Activated CD4-positive, alpha-beta T cell treated with anti-CD3 and anti-CD28 coated beads, Interleukin-10, Interleukin-2, amounts not matched to agents 100 ng/mL and 50 ng/mL, durations not matched to agents 16 hours and 8 hours (primary cell): ENCODE measurements at places on chromosomes 6 and 20.

DNA sequence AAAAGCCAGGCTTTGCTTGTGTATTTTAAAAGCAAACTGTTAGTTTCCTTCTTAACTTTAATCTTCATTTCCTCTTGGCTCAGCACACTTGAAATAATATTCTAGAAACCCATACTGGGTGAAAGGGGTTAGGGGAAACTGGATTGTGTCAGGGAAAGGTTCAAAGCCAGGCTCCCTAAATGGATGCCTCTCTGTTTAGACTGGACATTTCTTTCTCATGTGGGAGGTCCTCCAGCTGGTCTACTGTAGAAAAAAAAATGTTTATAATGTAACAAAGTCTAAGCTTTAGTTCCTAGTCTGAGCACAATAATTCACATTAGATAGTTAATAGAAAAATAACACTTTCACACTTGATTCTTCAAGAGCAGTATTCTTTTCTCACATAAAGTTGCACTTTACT lies 89.0 kb upstream of the AKIRIN2 start:
- DNase-seq, result no peak

DNA sequence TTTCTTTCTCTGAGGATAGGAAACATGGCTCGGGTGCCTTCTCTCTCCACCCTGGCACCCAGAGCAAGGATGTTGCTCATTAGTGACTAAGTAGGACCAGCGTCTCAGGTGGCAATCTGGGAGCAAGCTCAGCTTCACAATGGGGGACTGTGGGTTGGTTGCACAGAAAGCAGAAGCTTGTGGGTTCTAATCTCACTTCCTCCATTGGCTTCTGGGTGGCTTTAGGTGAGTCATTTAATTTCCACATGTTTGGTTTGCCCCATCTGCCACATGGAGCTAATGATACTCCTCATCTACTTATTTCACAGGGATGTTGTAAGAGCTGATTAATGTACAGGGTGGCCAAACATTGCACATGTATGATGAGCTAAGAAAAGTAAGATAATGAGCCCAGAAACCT lies 54.8 kb upstream of the AKIRIN2 start:
- peak; percentile 93 for DNase-seq

- DNase-seq, result peak; percentile 76
These were observed 7.6 kb downstream of the RIPOR2 start for GRCh38 chr6:24927985-24928745.

GRCh38 chr6:108752733-108753590 lies 95.3 kb upstream of the ARMC2 start:
- DNase-seq, result no peak

DNA sequence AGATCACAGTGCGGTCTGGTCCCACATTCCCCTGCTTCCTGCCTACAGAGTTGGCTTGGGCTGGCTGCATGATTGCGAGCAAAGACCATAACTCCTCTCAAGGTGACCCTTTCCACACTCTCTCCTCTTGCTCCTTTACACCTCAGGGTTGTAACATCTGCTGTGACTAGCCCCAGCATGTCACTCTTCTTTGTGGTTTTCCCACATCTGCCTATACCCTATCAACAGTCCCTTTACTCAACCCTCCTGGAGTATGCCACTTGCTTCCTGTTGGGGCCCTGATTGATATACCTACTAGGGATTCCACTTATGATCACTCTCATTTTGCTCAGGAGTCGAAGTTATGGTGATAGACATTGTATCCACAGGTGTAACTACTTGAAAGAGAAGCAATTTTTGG lies 58.9 kb upstream of the SGK1 start:
- DNase-seq, result peak; percentile 28

DNA sequence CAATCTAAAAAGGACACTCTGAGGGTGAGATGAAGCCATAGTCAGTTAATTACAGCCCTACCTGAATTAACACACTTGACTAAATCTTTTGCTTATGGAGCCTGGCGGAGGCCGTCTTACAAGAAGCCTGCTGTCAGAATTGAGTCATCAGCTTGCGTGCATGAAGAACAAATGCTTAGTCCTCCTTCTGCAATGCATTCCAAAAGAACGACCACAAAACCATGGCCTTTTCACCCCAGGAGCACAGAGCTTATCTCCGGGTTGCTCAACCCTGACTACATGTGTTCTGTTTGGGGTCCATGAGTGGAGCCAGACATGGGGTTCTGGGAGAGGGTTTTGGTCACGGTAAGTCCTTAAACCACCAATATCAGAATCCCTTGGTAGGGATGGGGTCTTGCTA lies 318.1 kb downstream of the CLIC5 start:
- DNase-seq, result no peak

DNA sequence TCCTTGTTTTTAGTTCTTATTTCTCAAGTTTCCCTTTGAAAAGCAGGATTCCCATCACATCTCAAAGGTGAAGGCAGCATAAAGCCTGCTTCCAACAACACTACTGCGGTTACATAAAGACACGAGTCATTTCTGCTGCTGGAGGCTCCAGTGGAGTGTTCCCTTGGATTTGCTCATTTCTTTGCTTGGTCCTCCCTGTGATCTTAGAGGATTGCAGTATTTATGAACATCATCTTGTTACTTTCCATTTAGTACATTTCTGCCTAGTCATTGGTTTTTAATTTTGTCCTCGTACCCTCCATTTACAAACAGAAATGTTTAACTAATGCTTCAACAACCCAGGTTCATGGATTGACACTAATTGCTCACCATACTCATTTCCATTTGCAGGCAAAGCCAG lies 298.8 kb downstream of the ZNF217 start:
- DNase-seq, result no peak

DNA sequence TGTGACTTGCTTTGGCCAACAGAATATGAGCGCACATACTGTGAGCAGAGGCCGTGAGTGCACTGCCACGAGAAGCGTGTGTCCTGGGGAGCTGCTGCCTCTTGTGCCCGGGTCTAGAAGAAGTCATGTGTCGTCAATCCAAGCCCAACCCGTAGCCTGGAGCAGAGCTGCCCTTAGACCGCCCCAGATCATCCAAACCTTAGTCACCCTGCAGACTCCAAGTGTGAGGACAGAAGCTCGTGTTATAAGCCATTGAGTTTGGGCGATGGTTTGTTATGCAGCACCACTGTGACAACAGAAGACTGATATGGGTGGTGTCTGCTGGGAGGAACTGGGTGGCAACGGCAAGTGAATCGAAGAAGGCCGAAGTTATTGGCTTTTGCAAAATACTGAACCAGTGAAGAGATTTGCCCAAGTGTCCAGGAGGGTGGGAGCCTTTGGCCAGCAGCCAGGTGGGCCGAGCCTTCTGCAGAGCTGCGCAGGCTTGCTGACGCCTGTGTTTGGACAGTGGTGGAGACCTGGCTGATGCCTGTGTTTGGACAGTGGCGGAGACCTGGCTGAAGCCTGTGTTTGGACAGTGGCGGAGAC lies 101.3 kb upstream of the SULF2 start:
- DNase-seq, result no peak

DNA sequence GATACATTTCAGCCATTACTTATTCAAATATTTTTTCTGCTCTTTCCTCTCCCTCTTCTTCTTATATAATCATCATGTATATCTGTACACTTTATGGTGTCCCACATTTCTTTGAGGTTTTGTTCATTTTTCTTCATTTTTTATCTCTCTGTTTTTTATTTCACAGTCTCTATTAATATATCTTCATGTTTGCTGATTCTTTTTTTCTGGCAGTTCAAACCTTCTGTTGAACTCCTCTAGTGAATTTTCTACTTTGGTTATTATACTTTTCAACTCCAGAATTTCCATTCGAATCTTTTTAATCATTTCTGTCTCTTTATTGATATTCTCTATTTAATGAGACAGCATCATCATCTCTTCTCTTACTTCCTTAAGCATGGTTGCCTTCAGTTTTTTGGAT lies 38.9 kb upstream of the FOXC1 start:
- DNase-seq, result no peak

- peak; percentile 89 for DNase-seq
These were observed 12.2 kb downstream of the BACH2 start for GRCh38 chr6:90284236-90285041.

GRCh38 chr20:2984956-2985661 lies 58.3 kb upstream of the GNRH2 start:
- peak; percentile 30 for DNase-seq
